ENCODE measurements at places on chromosomes 13 and 19.

DNA sequence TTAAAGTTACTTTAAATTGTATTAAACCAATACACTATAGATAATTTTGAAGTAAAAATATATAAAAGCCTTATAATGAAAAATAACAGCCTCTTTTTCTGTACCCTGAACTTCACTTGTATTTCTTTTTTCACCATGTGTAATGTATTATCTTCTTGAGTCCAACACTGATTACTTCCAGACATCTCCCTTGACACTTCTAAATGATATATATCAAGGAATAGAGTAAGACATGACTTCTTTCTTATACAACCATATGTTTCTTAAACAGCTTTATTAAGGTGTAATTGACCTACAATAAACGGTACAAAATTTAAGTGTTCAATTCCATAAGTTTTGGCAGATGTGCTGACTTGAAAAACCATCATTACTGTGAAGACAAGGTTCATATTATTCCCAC lies 531.9 kb downstream of the OLFM4 start:
- no peak for DNase-seq

DNA sequence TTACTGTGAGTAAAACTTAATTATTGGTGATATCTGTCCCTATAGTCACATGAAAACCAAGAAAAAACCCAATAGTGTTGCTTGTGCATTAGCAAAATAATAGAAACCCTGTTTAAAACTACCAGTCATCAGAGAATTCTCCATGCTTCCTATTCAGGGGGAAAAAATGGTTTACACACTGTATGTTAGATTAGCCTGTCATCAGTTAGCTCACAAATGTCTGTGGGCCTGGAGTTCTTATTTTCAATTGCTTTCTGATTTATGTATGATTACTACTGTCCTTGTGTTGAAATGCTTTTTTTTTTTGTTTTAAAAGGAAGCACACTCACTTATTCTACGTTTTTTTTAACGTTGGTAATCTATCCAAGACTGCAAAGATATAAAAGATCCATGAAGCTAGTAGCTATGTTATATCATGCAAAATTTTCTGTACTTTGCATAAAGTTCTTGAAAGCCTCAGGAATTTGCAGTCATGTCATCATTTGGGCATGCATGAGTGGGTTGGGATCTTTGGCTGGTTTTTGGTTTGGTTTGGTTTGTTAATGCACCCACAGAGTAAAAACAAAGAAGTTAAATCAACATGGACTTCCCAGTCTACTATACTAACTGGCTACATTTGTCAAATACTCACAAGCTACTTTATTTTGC lies 25.9 kb downstream of the RXFP2 start:
- peak; percentile 56 for DNase-seq

DNA sequence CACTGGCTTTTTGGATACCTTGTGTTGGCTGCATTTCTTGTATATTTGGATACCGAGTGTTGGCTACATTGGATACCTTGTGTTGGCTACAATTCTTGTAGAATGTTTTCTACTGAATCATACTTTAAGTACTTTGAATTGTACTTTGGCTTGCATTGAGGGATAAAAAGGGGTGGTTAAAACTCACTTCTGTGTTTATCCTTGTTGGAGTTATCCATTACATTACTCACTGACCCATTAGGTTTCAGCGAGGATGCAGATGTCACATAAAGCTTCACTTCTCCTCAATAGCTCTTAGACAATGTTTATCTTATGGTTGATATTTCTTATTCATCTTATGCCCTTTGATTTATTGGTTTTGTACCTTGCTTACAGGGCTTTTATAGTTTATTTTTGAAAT lies 43.1 kb downstream of the PDS5B start:
- DNase-seq = no peak

DNA sequence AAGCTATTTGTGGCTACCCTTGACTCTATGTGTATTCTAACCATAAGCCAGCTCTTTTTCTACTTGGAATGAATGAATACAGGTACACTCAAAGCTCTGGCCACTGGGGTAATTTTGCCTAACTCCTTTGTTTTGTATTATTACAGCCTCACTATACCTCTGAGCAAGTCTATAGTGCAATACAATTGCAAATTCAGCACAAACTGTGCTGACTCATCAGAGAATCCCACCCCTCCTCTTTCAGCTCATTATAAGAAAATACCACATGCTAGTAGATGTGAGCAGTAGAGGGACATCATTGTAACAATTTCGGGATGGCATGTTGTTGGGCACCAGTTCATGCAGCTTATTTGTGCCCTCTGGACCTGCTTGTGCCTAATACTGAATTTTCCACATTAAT lies 1382.2 kb downstream of the SLITRK5 start:
- DNase-seq = no peak

- no peak for DNase-seq
Measured at GRCh38 chr19:35195830-35196229, 32.7 kb downstream of the FAM187B start.

- no peak for DNase-seq
Measured at GRCh38 chr13:76012091-76012721, 376.1 kb downstream of the LMO7 start.

DNA sequence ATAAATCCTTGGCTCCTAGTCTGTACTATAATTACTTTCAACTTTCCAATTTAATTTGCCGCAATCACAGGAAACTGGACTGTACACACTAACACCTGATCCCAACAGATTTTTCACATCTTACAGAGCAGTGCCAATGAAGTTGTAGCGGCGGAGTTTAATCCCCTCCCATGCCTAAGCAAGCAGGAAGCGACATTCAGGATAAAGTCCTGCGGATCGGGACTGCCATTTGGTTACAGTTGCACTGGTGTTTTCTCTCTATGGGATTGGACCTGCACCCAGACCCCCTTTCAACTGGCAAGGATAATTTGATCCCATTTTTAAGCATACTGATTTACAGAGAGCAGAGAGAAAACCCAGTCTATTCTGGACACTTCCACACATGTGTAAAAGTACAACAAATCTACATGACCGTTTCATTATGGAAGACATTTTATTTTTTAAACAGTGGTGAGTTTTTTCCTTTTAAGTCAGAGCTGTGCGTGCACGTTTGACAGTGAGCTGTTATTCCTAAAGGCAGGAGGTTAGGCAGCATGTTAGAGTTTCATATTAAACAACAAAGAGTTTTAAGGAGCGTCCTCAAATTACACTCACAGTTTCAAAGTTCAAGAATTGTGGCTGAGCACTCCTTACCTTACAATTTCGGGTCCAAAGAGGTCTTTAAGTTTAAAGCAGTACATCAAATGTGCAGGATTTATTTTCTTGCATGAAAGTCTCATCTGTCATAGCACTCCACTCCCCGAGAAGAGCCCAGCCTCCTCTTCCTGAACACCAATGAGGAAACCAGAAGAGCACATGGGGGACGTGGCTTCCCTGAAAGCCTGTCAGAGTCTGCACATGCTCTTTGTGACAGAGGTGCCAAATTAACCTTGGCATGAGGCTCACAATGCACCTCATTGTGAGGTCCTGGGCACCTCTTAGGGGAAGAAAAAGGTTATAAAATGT lies 141.6 kb upstream of the RFC3 start:
- peak; percentile 61 for DNase-seq

- DNase-seq = peak; percentile 26
Measured at GRCh38 chr13:108322206-108322824, 52.8 kb downstream of the TNFSF13B start.

DNA sequence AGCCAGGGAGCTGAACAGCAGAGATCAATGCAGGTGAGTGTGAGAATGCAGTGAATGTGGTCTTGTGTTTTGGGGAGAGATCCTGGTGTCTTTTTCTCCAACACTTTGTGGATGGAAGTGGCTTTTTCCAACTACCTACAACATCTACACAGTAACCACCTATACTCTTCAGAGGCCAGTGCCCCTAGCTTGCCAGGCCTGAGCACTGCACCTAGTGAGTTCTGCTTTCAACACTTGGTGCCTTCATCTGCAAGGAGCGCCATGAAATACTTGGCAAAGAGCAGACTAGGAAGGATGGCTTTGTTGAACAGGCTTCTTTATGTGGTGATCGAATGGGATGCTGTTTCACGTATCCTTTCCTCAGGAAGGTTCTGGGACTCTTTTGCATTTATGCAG lies 21.3 kb upstream of the HMGB1 start:
- no peak for DNase-seq

GRCh38 chr13:44155422-44156293 lies 218.0 kb upstream of the SERP2 start:
- DNase-seq = no peak

DNA sequence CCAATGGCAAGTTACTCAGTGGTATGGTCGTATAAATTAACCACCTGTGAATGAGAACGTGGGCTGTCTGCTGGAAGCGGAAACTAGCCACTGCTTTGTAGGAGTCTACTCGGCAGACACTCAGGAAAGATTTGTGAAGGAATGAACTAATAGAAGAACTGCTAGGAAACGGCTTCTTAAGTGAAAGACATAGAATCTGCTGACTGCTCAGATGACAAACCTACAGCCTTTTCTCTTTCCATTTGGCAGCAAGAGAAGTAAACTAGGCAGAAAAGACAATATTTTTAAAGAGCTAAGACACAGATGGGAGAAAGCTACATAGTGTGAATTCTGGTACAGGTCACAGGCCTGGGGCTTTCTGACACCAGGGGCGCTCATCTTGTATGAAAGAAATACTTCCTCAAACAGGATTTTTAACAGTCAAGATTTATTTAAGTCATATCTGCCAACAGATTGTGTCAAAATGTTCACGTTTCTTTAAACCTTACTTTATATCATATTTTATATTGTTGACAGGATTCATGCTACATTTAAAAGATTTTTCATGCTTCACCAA lies 78.4 kb downstream of the MIPEP start:
- no peak for DNase-seq

- peak; percentile 48 for DNase-seq
Measured at GRCh38 chr19:48405850-48406249, 12.4 kb downstream of the GRIN2D start.

GRCh38 chr19:1189419-1189818 lies 15.4 kb upstream of the SBNO2 start:
- DNase-seq = peak; percentile 55

DNA sequence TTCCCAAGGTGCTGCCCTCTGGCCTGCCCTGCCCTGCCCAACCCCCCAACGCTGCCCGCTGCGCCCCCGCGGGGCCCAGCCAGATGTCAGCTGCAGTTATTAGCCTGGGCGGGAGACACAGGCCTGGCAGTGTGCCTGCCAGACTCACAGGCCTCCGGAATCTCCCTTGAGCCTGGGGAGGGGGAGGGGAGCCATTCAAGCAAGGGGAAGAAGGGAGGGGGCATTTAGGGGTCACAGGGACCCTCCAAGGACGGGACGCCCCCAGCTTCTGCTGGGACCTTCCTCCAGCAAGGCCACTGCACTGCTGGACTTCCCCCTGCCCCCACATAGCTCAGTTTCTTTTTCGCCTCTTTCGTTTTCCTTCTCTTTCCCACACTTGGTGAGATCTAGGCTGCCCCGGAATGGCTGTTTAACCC lies 2.6 kb upstream of the JUNB start:
- DNase-seq = peak; percentile 78

DNA sequence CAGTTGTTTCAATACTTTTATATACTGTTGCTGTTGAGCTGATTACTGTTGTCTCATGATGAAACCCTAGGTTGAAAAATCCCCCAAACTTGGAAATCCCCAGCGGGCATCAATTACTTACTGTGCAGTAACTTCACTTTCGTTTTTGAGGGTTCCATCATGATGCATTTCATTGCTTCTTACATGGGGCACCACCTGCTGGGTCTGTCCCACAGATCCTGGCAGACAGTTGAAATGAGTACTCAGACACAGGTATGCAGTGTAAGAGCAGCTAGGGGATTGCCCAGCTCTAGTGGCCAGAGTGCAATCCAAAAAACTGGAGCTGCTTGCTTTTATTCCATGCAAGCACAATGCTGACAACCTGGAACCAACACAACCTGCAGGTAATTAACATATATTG lies 132.5 kb upstream of the ZNF91 start:
- DNase-seq = peak; percentile 35

GRCh38 chr13:23950736-23951510 lies 53.6 kb upstream of the C1QTNF9B start:
- DNase-seq = no peak

GRCh38 chr13:99686944-99687411 lies 185.7 kb downstream of the TM9SF2 start:
- no peak for DNase-seq

DNA sequence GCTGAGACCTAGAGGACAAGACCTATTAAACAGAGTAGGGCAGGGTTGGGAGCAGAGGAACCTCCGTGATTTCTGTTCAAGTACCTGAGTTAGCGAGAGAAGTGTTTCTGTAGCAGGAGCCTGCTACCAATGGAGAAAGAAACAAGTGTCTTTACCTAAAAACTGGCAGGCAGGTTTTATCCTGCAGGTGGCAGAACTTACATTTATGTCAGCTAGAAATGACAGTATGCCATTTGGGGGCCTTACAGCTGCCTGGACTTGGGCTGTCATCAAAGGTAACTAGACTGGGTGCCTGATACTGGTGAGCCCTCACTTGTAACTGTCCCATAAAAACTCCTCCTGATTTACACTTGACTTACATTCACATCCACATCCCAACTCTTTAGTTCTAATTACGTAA lies 185.3 kb upstream of the MIR17HG start:
- no peak for DNase-seq

GRCh38 chr13:50783717-50784290 lies 59.7 kb downstream of the DLEU7 start:
- no peak for DNase-seq

DNA sequence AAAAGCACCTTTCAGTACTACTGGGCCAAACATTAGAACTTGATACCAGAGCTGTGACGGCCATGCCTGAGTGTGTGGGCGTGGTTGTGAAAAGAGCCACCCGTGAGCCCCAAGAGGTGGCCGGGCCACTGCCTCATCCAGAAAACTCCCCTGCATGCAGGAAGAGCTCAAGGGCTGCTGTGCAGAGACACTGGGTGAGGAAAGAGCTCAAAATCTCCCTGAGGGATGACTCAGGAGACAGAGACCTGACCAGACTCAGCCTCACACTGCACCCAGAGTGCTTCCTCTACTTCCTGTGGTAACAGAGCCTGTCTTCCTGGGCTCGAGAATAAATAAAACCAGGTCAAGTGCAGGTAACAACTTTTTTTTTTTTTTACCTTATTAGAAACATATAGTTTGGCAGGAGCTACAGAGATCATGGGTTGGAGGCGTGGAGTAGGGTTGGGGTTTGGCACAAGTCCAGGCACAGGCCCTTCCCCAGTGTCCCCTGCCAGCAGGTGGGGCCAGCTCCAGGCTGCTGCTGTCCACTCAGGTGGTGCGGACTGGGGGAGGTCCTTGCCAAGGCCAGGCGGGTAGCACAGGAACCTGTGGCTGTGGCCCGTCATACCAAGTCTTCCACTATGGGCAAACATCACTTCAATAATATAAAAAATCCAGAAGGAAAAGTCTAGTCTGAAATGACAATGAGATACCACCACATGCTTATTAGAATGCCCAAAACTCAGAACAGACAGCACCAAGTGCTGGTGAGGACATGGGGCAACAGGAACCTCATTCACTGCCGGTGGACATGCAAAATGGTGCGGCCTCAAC lies 25.5 kb downstream of the ELL start:
- DNase-seq = peak; percentile 90

- no peak for DNase-seq
Measured at GRCh38 chr13:94928127-94928775, 215.9 kb upstream of the SOX21 start.

DNA sequence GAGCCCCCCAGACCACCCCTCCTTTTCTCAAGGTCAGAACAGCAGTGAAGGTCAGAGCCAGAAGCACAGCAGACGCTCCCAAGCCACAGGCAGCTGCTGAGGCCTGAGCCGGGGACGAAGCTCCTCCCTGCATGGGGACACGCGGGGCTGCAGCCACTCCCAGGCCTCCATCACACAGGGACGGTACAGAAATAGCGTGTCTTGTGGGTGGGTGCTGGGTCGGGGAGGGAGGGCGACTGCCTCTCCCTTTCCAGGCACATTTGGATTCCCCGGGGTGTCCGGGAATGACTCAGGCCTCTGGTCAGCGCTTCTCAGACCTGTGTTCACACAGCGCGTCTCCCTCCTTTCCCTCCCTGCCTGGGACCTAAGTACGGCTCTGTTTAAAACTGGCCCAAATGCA lies 33.2 kb downstream of the RASA3 start:
- DNase-seq = peak; percentile 49

Measured in mammary epithelial cell (primary cell).